ENCODE measurements at places on chromosomes 16 and 17.

GRCh38 chr17:19388791-19389785 is 2.1 kb upstream of the MFAP4 start:
- DNase-seq: no peak

- no peak for DNase-seq
These were observed 42.3 kb upstream of the ZNF750 start for GRCh38 chr17:82881900-82882714.

- DNase-seq: no peak
These were observed 8.2 kb downstream of the KRT9 start for GRCh38 chr17:41563607-41564170.

DNA sequence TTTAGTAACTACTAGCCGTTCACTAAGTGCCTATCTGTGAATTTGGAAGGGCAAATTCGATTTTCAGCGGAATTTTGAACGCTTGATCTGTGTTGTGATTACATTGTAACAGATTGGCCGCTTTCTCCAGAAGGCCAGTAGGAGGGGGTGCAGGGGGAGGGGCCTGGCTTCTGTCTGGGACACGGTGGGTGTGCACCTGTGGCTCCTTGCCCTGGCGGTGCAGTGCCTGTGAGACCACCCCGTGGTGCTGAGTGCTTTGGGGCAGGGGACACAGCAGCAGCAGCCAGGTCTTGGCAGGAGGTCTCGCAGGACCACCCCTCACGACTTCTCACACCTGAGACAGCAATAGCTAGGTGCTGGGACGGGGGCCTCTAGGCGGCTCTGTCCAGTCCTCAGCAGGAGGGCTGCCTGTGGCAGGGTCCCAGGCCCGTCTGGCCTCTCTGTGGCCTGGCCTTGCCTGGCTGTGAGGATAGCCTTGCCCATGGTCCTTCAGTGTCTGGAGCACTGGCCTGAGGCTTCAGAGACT is 1.8 kb downstream of the UBE2I start:
- DNase-seq: no peak

GRCh38 chr17:45132572-45133463 is 503 bp upstream of the PLCD3 start:
- peak; percentile 63 for DNase-seq

DNA sequence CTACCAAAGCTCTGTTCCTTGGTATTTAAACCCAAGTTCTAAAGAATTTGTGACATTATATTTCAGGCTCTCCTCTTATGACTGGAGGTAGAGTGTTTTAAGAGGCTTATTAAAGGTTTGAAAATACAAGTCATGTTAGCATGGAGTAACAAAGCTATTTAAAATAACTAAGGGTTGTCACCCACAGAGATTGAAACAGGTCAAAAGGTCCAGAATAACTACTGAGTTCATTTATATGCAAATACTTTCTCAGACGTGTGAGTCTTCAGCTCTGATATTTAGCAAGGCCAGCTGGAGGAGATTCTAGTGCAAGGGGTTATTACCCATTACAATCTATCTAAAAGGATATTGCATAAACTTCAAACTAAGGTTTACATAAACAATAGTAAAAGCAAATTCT is 1538.8 kb upstream of the CDH8 start:
- no peak for DNase-seq

GRCh38 chr16:14071576-14072271 is 605 bp downstream of the MRTFB start:
- no peak for DNase-seq

DNA sequence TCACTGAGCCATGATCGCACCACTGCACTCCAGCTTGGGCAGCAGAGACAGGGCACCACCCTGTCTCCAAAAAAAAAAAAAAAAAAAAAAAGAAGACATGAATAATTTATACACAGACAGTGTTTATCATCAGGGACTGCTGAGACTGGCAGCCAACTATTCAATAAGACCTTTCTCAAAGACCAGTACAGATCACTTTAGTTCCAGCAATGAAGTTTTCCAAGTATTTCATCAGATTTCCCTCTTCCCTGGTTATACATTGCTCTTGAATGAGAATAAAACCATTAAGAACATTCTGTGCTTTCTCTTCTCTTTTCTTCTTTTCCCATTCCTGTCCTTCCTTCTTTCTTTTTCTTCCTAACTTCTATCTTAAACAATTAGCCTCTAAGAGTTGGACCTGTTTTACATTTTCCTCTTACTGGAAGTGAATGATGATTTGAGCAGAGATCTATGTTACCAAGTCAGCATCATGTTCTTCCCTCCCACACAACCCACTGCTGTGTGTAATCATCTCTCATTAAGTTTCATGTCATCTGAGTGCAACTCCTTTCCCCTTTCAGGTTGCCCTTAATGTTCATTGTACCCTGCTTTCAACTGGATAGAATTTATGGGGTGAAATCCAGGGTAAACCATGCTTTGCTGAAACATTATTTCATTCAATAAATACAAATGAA is 35.9 kb upstream of the SMIM36 start:
- DNase-seq: no peak

GRCh38 chr17:2094891-2095535 is 40.1 kb downstream of the HIC1 start:
- DNase-seq: no peak

- no peak for DNase-seq
These were observed 10.9 kb downstream of the HSPB9 start for GRCh38 chr17:42133461-42134041.

- DNase-seq: no peak
These were observed 13.7 kb downstream of the KANSL1 start for GRCh38 chr17:46179375-46179999.

DNA sequence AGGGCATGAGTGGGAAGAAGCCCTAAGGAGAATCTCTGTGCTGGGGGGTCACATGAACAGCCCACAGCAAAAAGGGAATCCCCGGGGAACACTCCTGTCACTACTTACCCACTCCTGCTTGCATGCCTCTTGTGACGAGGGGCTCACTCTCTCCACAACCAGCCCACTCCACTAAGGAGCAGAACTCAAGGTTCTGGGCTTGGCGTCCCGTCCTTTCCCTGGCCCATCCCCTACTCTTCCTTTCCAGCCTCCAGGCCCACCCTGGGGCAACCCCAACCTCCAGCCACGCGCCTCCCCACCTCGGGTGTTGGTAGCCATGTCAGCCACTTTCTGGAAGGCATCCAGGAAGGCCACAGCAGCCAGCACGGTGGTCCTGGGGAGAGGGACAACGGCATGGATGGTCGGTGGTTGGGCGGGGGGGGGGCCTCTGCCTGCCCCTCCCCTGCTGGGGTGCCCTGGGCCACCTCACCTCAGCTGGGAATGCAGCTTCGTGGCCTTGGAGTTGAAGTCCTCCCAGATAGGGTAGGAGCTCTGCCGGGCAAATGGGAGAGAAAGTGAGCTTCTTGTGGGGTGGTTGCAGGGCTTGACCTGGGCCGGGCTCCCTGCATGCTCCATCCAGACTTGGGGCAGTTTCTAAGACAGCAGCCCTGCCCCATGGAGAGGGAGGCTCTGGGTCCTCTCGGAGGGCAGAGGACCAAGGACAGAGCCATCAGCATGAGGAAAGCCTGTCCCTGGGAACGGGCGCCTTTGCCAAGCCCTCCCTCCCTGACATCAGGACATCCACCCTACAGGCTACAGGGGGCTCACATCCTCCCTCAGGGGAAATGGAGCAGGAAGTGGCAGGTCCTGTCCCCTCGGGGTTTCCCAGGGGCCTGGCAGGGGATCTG is 5.1 kb downstream of the MTSS2 start:
- no peak for DNase-seq

- no peak for DNase-seq
These were observed 1.2 kb upstream of the NARF start for GRCh38 chr17:82457073-82457928.

GRCh38 chr16:27434141-27435051 is 32.4 kb downstream of the IL21R start:
- DNase-seq: no peak

GRCh38 chr17:3802461-3803307 is 1.7 kb upstream of the ITGAE start:
- DNase-seq: no peak

- no peak for DNase-seq
These were observed 4.0 kb downstream of the NUPR1 start for GRCh38 chr16:28534542-28535373.

- DNase-seq: peak; percentile 71
These were observed 19.3 kb upstream of the NXPH3 start for GRCh38 chr17:49556223-49556943.

GRCh38 chr16:71282943-71283342 is 6.3 kb downstream of the CMTR2 start:
- DNase-seq: no peak

DNA sequence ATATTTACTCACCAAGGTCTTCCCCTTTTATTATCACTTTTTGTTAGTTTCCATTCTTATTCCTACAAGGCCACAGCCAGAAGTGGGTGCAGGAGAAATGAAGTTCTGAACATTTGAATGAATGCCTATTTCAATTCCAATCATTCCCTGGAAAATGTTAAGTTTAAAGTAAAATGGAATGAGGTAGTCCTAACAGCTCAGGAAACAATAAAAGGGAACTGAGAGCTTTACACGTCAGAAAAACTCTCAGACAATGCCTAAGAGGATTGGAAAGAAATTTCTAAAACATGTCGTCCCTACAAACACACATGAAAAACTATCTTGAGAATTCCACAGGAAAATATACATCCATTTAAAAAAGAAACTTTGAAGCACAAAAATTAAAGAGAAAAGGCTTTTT is 238.8 kb downstream of the STX8 start:
- DNase-seq: no peak

- DNase-seq: peak; percentile 46
These were observed 1.2 kb upstream of the TLCD3B start for GRCh38 chr16:30032083-30032819.

GRCh38 chr16:14364386-14365199 is 265.5 kb downstream of the PARN start:
- DNase-seq: no peak

GRCh38 chr17:50672831-50673551 is 34.7 kb downstream of the ANKRD40 start:
- DNase-seq: no peak

DNA sequence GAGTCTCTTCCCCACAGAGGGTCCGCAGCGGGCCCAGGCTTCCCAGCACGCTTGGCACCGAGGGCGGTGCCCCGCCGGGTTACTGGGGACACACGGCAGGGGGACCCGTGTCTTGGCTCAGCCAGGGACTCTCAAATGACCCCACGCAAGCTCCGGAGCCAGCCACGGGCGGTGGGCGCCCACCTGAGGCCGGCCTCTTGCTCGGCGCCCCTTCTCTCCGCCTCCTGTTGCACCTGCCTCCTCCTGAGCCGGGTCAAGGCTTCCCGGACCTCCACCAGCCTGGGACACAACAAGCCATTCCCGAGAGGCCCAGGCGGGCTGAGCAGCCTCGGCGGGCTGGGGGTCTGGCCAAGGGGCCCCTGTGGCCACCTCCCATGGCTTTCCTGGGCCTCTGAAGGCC is 1.7 kb downstream of the CCDC154 start:
- no peak for DNase-seq

DNA sequence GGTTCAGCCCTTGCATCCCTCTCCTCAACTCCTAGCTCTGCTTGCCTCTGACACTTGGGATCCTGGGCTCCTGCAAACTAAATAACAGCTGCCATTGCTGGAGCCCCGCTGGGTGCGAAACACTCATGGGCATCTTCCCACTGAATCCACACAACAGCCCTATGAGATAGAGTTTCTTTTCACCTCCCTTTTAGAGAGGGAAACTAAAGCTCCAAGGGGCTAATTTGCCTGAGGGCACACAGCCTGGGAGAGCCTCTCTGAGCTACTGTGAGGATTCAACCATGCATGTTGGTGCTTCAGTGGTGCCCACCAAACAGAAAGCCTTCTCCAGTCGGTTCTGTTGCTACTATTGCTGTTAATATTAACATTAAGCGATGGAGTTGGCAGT is 4.0 kb downstream of the ACBD4 start:
- no peak for DNase-seq

GRCh38 chr17:17359271-17359670 is 56.1 kb downstream of the NT5M start:
- DNase-seq: no peak

GRCh38 chr17:38591759-38592241 is 14.0 kb downstream of the SRCIN1 start:
- no peak for DNase-seq

DNA sequence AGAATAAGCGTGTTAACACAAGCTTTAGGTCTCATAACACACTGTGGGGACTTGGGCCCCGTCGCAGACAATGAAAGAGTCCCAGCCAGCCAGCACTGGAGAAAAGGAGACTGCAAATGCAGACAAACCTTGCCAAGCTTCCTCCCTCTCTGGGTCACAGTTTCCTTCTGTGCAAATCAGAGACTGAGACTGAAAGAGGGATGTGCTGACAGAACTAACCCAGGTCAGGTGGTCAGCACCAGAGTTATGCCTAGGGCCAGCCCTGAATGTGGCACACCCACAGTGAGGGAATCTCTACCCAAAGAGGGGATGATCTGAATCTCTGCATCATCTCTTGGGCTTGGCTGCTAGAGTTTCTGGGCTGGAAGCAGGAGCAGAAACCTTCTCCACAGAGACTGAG is 282.3 kb upstream of the CCL2 start:
- DNase-seq: no peak

DNA sequence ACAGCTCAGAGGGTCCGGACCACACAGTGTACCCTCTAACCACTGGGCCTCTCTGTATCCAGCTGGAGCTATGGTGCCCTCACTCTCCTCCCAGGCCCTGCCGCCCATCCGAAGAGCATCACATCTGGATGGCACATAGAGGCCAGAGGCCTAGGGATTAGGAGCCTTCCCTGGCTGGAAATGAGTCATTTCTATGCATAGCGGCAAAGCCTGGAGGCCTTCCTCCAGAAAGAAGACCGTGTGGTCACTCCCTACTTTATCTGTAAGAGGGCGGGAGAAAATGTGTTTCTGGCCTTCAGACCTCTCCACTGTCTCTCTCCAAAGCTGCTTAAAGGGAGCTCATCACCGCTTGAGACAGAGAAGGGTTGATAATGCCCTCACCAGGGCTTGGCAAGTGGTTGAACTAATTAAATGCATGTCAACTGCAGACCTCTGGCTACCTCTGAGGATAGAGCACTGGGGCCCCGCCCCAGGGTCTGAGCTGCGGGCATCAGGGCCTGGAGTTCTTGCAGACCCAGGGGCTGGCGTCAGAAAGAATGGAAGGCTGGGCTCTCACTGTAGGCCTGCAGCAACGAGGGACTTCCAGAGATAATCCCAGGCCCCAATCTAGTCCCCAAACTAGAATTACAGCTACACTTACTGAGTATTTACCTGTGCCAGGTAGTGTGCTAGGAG is 122.2 kb downstream of the IRX5 start:
- DNase-seq: no peak

DNA sequence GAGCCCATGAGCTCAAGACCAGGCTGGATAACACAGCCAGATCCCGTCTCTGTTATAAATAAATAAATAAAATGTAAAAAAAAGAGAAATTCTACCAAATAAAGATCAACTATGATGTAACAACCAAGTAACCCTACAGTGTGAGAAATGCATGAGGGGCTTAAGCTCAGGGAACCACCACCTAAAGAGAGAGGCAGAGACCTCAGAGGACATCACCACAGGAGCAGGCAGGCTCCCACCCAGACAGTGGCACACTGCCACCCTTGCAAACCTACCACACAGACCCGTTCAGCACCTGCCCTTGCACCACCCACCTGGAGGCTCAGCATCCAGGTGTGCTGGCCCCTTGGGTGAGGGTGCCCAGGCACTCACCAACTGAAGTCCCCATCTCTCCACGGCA is 45.6 kb downstream of the ANKRD11 start:
- no peak for DNase-seq

- DNase-seq: no peak
These were observed 10.0 kb upstream of the BEAN1 start for GRCh38 chr16:66416939-66417700.

GRCh38 chr17:56431736-56432135 is 161.8 kb upstream of the NOG start:
- no peak for DNase-seq

GRCh38 chr17:69909389-69909788 is 165.6 kb upstream of the KCNJ16 start:
- DNase-seq: no peak
